ENCODE measurements at places on chromosomes 5 and 9.

DNA sequence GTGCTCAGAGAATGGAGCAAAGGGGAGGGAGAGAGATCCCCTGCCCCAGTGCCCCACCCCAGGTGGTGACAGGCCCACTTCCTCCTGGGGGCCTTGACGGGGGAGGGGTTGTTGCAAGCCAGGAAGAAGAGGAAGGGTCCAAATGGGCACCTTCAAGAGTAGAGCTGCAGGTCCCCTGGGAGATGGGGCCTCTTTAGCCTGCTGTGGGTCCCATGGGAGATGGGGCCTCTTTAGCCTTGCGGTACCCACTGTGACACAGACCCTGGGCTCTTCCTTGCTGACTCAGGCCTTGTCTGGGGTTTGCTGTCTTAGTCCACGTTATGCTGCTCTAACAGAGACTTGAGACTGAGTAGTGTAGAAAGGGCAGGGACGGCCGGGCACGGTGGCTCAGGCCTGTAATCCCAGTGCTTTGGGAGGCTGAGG is 9.6 kb upstream of the TOR4A start:
- DNase-seq, result no peak

DNA sequence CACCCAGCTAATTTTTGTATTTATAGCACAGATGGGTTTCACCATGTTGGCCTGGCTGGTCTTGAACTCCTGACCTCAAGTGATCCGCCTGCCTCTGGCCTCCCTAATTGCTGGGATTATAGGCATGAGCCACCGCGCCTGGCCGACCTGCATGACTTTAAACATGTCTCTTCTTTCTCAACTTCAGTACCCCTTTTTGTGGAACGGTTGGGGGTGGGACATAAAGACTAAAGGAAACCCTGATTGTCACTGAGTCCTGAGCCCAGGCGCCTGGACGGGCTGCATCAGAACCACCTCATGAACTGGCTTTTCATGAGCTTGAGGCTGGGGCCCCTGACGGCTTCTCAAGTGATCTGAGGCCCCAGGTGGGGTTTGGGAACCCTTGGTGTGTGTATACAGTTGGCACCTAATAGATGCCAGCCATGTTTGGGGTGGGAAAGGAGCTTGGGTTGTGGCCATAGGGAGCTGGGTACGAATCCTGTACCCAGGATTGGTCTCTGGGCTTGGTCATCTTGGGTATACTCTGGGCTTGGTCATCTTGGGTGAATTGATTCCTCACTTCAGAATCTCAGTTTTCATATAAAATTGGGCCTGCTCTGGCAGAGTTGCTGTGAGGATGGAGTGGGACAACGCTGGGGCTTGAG is 2.2 kb downstream of the GRK6 start:
- no peak for DNase-seq

DNA sequence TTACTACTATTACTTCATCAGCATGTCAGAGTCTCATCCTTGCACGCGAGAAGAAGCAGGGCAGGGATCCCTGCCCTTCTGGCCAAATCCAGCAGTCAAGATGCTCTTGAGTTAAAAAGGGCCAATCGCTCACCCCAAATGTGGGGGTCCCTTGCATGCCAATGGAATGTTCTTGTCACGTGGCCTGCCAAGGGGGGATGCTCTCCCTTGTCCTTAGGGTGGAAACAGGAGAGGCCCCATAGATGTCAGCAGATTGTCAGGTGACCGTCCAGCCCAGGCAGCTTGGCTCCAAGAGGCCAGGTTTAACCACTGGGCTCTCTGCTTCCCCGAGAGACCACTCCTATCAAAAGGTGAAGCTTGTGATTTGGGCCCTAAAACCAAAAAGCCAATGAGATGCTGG is 25.3 kb upstream of the DUSP1 start:
- DNase-seq, result no peak

DNA sequence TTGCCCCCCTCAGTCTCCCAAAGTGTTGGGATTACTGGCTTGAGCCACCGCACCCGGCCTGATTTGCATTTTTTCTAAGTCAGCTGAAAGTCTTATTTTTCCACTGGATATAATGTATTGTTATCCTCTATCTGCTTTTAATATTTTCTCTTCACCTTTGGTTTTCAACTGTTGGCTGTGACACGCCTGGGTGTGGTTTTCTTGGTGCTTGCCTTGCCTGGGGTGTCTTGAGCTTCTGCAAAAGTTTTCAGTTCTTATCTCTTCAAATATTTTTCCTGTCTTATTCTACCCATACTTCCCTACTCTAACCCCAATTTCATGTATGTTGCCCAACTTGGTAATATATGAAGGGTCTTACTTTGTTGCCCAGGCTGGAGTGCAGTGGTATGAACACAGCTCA is 4.3 kb upstream of the MXD3 start:
- no peak for DNase-seq

DNA sequence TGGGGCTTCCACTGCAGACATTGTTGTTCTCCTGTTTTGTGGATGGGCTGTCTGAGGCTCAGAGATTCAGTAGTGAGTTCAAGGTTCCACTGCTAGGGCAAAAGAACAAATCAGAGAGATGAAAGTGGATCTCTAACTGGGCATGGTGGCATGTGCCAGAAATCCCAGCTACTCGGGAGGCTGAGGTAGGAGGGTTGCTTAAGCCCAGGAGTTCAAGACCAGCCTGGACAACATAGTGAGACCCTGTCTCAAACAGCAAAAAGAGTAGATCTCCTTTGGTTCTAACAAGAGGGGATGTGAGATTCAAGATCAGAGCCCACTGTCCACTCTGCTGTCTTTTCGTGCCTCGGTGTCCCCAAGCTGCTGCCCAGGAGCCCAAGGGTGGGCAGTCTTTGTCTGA is 11.8 kb upstream of the NDST1 start:
- DNase-seq, result no peak

GRCh38 chr5:96816411-96816939 is 8.7 kb upstream of the ERAP1 start:
- no peak for DNase-seq

DNA sequence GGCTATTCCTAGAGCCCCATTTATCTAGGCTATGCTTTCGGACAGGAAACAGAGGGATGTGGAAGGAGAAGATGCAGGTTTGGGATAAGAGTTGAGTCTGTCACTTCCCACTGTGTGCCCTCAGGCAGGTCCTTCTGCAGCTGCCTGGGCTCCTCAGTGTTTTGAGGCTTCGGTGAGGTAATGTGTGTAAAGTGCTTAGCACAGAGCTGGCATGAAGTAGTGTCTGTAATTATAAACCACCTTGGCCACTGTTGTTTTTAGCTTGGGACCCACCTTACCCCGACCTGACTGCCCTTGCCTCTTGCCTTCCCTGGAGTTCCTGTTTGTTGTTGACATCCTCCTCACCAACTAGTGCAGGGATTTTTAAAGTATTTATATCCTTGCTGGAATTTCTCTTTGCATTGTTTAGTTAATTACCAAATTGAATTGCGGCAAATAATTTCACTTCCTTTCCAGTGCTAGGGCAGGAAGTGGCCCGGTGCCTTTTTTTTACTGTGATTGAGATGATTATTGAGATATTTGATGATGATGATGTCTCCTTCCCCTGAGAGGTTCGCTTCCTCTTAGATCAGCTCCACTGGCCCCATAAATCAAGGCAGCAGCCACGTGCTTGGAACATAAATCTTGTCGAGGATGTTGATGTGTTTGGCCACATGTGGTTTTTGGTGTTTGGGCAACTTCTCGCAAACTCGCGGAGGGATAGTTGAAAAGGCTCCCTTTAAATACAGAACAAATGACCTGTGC is 38.3 kb upstream of the DAB2IP start:
- DNase-seq, result no peak

GRCh38 chr5:145316282-145316681 is 518.9 kb downstream of the PRELID2 start:
- no peak for DNase-seq

- no peak for DNase-seq
Observed at GRCh38 chr5:133164759-133165158, 112.9 kb downstream of the HSPA4 start.

- no peak for DNase-seq
Observed at GRCh38 chr5:26805076-26805475, 233.3 kb downstream of the CDH9 start.

DNA sequence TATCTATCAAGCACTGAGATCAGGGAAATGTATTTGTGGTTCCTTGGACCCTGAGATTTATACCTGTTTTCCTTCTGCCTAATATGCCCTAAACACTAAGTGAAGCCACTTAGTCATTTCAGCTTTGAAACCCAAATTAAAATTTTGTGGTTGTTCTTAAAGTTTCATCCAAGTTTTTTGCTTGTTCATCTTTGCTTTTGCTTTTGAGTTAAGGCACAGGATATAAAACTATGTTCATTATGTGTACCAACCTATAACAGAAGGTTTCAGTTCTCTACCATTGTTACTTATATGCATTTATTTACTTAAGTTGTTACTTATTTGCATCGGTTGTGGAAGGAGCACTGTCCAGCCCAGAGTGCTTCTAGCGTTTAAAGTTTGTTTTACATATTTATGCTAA is 382.3 kb downstream of the PTPRD start:
- DNase-seq, result no peak

DNA sequence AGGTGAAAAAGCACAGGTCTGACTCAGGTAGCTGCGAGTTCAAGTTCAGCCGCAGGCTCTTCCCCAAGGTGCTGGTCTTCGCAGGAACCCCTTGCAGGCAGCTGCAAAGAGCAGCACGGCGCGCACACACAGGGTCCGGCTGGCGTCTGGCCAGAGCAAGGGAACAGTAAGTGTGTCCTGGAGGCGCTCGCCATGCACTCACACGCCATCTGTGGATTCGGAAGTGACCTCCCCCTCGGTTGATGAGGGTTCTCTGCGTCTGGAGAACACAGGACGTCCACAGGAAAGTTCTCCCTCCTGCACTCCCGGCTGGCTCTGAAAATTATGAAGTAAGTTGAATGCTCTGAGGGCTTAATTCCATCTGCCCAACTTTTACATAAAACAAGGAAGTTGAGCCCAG is 14.0 kb upstream of the EGFL7 start:
- DNase-seq, result no peak

- DNase-seq, result no peak
Observed at GRCh38 chr9:132381966-132382541, 24.6 kb downstream of the TTF1 start.

- DNase-seq, result no peak
Observed at GRCh38 chr9:14344053-14344524, 30.1 kb upstream of the NFIB start.

DNA sequence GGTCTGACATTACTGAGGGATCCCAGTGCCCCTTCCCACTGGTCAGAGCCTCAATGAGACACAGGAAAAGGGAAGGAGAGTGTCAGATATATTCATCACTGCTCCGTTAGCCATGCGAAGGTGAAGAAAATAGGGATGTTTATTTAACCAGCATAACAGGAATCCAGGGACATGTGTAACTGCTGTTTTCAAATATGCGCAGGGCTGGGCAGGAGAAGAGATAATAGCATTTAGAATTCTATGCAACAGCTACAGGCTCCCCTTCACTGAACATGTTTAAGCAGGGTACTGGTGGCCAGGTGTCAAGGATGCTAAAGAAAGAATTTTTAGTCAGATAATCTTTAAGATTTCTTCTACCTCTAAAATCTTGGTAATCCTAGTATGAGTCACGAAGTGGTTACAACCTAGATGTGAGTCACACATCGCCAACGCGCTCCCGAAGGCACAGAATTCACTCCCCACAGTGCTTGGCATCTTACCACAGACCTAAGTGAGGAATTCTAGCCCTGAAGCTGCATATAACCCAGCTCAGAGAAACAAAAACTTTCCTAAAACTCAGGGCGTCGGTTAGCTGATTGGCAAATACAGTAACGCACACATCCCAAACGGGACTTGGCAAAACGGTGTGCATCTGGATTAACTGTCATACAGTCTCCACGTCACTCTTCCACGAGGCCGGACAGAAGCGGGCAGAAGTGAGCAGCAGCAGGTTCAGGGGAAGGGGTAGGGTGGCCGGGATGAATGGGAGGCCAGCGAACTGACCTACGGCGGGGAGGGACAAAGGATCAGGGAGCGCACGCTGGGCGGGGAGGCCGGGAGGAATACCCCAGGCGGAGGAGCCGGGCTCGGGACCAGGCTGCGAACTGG is 1.1 kb downstream of the CTNNAL1 start:
- no peak for DNase-seq

DNA sequence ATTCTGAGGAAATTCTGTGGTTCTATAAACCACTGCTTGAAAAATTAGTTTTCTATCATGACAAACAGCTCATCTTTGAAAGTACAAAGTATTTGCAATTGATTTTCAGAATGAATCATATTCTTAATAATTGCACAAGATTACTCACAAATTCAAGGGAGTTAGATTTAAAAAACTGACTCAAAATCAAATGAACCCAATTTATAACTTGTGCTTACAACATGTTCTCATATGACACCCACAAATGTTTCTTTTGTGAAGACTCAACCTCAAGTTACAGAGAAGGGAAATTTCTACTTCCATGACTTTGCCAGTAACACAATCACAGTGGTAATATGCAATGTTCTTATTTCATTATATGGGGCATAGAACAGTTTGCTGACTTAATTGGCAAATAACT is 272.0 kb upstream of the ACTBL2 start:
- no peak for DNase-seq

GRCh38 chr9:76221423-76221822 is 172.8 kb downstream of the RFK start:
- DNase-seq, result no peak

- DNase-seq, result peak; percentile 53
Observed at GRCh38 chr9:78288214-78288892, 8.6 kb upstream of the PSAT1 start.

DNA sequence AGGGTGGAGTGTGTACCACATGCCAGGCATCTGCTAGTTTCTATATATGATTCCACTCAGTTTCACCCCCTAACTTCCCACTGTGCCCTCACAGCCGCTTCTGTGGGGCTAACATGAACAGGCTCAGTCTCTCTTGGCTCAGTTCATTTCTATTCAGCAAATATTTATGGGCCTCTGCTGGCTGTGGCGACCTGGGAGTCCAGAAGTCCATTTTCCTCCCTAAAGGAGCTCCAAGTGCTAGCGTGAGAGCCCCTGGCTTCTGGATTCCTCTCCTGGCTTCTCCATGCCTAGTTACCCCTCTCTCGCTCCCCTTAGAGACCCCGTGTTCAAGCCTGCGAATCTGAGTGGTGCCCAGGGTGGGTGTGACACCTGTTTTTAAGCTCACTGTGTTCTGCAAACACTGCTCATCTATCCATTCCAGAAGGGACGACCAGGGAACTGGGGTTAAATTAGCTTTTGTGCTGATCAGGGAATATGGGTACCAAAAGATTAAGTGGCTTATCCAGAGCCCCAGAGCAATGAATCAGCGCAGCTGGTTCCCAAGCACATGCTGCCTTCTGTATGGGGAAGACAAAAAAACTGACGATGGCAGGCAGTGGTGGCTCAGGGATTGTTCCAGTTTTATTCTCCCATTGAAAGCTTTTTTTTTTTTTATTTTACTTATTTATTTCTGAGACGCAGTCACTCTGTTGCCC is 57.6 kb downstream of the HMCN2 start:
- DNase-seq, result no peak

All from NCI-H187 (cell line).